ENCODE measurements at places on chromosomes 4 and X.
A peak's percentile ranks its signal among the peaks of the same experiment; 100 is the strongest.

DNA sequence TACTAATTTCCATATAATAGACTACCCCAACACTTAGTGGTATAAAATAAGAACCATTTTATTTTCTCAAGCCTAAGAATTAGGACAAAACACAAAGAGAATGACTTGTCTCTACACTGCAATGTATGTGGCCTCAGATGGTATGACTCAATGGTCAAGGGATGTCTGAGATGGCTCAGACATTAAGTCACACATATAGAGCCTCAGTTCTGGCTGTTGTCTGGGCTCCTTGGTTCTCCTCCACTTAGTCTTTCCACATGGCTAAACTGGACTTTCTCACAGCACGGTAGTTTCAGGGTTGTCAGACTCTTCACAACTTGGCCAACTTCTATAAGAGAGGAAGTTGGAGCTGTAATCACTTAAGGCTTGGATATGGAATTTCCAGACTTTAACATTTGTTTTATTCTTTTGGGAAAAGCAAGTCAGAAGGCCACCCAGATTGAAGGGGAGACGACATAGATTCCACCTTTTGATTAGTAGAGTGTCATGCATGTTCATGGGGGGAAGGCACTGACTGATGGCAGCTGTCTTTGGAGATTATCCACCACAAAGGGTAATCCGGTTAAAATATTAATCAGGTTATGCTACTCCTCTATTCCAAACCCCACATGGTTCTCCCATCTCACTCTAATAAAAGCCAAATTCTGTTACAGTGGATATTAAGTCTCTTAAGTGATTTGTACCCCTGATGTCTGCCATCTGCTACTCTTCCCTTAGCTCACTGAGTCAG is 9.4 kb downstream of the IL15 start:
- DNase-seq, result no peak

DNA sequence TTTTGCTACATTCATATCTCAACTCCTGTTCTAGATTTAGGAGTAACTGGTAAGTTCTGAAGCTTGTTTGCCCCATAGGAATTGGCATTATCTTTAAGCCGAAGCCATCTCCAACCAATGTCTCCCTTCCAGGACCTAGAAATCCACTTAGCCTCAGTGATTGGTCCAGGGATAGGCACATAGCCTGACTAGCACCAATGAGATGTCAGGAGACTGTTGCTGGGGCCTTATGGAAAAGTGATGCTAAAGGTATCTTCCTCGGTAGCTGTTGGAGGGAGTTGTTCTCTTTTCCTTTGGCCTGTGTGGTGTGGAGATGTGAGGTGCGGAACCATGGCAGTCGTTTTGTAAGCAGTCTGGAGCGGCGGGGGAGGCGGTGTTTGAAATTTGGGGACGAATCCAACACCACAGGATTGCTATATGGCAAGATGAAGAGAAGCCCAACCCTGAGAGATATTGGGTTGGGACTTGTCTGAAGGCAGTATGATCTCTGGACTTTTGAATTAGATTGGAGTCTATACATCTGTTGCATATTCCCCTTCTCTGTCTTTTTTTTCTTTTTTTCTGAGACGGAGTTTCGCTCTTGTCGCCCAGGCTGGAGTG is 109.8 kb upstream of the ATP6AP2 start:
- no peak for DNase-seq

GRCh38 chrX:150693725-150694574 is 754 bp downstream of the MTMR1 start:
- DNase-seq, result peak; percentile 75

DNA sequence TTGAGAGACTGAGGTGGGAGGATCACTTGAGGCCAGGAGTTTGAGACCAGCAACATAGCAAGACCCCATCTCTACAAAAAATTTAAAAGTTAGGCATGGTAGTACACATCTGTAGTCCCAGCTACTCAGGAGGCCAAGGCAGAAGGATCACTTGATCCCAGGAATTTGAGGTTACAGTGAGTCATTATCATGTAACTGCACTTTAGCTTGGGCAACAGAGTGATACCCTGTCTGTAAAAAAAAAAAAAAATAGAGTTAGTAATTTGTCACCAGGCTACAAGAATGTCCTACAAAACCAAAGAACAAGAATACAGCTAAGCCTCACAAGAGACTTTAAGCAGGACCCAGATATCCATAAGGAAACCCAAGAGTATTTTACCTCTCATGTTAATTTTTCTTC is 27.0 kb upstream of the RAB28 start:
- no peak for DNase-seq

DNA sequence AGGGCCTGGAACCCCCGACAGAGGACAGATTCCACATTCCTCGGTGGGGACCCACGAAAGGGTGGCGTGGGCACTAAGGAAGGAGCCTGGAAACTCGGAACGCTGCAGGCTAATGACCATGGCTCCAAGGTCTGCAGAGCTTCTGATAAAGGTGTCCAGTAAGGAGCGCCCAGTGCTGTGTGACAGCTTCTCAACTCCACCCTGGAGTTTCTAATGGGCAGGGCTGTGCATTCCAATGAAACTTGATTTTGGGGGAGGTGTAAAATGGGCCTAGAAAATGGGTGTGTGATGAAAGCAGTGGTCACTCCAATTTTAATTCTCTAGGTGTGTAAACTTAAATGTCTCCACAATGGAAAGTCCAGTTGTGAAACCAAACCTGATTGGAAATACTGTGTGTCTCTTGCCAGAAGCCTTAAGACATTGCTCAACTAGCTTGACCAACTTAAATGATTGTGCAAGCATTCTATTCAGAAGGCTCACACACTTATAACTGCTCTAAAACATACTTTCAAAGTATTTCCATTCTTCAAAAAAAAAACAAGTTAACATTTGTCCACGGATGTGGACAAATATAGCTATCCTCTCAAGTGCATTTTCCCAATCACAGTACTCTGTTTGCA is 52.1 kb downstream of the XAGE2 start:
- DNase-seq, result no peak
